ENCODE measurements at places on chromosomes 11 and 22.

- no peak for DNase-seq
Measured at GRCh38 chr11:65643971-65644370, 6.1 kb downstream of the SIPA1 start.

DNA sequence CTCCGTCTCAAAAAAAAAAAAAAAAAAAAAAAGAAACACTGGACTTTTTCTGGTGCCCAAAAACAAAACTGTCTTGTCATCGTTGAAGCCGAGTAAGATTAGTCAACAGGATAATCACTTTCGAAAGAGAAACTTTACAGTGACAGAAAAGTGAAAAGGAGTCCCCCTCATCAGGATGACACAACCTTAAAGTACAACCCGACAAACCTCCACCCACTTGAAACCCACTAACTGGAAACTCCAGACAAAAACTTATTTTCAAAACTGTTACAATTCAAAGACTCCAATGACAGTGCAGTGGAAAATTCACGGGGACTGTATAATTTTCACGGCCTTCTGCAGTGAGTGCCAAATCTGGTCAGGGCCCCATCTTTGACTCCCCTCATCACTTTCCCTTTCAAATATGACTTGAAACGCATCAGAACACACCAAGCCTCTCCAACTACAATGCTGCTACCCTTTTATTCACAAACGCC, 1.3 kb downstream of the DENND5A start:
- DNase-seq, result no peak

DNA sequence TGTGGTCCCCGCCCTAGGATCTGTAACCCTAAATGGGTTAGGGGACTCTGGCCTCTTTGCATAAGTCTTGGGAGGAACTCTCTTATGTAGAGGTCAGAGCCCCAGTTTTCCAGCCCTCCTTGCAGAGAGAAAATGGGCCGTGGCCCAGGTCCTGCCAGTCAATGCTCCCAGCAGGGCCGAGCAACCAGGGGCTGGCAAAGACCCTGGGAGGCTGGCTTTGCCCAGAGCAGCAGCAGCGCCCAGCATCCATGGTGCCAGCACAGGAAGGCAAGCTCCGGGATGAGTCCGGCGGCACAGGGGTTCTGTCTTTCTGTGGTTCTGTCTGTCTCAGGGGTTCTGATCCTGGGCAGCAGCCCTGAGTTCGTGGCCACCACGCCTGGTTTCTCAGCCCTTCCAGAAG, 684.8 kb downstream of the BRD1 start:
- no peak for DNase-seq

- no peak for DNase-seq
Measured at GRCh38 chr11:111097191-111097590, 148.3 kb upstream of the POU2AF2 start.

DNA sequence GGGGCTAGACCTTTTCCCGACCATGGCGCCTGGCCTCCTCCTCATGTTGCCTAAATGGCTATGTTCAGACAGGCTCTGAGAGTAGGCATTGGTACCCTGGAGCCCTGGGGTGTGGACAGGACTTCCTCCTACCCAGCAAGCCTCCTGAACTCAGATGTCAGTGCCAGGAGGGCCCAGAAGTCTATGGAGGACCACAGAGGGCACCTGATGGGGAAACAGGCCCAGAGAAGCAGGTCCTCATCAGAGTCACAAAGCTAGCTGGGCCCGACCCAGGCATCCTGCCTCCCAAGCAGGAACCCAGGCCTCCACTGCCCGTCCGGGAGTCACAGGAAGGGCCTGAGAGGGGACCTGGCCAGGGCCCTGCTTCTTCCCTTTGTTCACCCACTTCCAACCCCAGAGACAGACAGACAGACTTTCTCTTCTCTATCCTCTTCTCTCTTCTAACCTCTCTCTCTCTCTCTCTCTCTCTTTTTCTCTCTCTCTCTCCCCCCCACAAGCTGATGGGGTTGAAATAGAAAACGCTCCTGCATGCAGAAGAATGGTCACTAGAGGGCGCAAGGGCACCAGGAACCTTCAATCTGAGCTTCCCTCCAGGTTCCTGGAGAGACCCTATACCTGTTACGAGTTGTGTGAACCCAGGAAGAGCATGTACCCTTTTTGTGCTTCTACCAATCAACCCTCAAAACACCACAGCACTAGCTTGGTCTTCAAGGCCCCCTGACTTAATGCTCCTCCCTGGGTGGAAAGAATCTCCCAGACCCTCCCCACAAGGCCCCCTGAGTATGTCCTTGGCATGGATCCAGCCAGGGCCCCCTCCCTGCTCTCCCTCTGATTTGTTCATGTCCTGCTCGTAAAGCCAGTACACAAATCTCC, 27.1 kb downstream of the ARAP1 start:
- peak; percentile 59 for DNase-seq

DNA sequence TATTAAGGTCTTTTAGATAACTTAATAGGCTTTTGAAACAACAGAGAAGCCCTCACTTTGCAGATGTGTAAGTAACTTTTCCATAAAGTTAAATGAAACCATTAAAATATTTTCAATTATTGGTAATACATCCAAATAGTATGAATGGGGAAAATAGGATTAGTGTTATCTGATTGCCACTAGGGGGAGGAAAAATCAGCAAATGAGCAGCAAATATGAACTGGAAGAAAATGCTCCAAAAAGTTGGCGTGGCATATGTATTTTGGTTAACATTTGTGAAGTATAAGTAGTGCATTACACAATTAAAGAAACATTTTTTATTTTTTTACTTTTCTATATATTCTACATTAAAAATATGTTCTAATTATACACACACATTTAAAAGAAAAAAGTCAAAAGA, 259.8 kb upstream of the ANO5 start:
- DNase-seq, result no peak

- DNase-seq, result no peak
Measured at GRCh38 chr11:64876835-64877341, 1.5 kb downstream of the EHD1 start.

DNA sequence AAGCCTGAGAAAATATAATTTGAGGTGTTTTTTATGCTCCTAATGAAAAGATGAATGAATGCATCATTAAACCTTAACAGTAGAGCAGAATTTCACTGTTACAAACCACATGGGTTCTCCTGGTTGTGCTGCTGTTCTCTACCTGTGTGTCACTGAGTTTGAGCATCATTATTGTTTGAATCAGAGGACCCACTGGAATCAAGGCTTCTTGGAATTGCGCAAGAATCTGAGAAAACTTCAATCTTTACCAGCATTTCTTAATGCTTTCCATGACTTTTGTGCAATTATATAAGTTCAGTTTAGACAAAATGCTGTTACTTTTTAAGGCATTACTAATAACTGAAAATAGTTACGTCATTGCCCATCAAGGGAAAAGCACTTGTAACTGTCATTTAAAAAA, 18.8 kb upstream of the RBX1 start:
- no peak for DNase-seq

DNA sequence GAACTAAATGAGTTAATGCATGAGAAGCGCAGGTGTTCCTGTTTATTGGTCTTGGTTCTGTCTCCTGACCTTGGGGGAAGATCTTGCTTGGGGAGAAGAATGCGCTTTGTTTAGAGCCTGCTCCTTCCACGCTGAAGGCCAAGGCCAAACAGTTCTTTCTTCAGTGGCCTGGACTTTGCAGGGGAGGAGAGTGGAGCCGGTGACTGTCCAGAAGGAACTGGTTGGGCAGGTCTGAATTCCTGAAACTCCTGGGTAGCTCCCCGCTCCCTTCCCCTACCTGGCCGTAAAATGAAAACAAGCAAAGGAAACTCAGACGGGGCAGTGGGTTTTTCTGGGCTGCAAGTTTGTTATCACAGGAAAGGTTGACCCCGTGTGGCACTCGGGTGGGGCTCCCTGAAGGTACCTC, 3.6 kb downstream of the ARHGAP8 start:
- no peak for DNase-seq

GRCh38 chr22:19760951-19761724, 560 bp downstream of the TBX1 start:
- no peak for DNase-seq

DNA sequence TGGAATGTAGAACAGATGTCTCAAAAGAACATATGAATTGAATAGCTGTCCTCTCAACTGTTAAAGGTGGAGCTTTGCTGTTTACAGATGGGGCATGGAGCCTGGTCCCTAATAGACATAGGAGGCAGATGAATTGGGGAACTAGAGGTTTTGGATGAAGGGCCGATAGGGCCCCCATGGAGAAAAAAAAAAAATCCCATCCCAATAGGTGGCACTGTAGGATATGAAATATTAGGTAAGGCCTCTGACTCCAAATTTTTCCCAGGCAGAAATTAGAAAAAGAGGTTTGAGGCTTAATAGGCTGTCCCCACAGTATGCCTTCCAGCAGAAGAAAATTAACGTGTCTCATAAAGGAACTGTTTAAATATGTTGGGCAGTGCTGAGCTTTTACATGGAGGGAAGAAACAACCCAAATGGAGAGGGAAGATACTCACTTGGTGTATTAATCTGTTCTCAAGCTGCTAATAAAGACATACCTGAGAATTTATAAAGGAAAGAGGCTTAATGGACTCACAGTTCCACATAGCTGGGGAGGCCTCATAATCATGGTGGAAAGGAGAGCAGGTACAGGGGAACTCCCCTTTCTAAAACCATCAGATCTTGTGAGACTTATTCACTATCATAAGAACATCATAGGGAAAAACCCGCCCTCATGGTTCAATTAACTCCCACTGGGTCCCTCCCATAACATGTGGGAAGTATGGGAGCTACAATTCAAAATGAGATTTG, 30.1 kb upstream of the TMEM45B start:
- no peak for DNase-seq

GRCh38 chr11:10628508-10629236, 60.2 kb upstream of the LYVE1 start:
- no peak for DNase-seq

Data from stimulated activated CD4-positive, alpha-beta T cell treated with anti-CD3 and anti-CD28 coated beads, Interleukin-15, amount 100 ng/mL, for 1 hour (primary cell).